ENCODE measurements at places on chromosomes 11 and 22.

- DNase-seq: no peak
Observed at GRCh38 chr22:46774253-46774979, 12.0 kb downstream of the TBC1D22A start.

- no peak for DNase-seq
Observed at GRCh38 chr22:29626497-29627195, 23.2 kb downstream of the NF2 start.

GRCh38 chr22:39360674-39361413 lies 11.1 kb downstream of the SYNGR1 start:
- DNase-seq: peak; percentile 3

- no peak for DNase-seq
Observed at GRCh38 chr22:36493690-36494110, 12.3 kb upstream of the TXN2 start.
